ENCODE measurements at places on chromosomes 5 and 9.

DNA sequence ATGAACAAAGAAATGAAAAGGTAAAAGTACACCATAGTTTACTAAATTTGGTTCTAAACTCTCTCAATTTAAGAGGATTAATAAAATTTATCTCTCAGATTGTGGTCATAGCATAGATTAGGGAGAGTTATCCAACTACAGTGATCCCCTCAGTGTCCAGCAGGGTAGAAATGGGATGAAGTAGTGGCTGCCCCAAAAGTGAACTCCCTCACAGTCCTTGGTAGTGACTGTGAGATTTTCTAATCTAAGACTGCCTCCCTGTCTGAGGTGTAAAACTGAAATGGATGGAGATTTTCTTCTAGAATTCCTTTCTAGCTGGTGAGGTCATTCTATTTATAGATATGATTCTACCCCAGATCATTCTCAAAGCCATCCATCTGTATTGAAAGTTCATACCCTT lies 455.5 kb downstream of the ACTL7B start:
- H3K27ac ChIP-seq, result no peak overlapping the region
- DNase-seq, result no peak
- H3K36me3 ChIP-seq, result no peaks in the 10 kb centered on the region
- no peaks in the 10 kb centered on the region for H3K27me3 ChIP-seq

- H3K36me3 ChIP-seq, result no peaks in the 10 kb centered on the region
- H3K27me3 ChIP-seq, result no peaks in the 10 kb centered on the region
- no peaks in the 10 kb centered on the region for H3K4me1 ChIP-seq
- H3K27ac ChIP-seq, result no peak overlapping the region
Measured at GRCh38 chr9:37939575-37940095, 35.7 kb upstream of the SLC25A51 start.

GRCh38 chr5:35954175-35954574 lies 15.8 kb upstream of the CAPSL start:
- no peak overlapping the region for H3K27ac ChIP-seq
- no peak overlapping the region for H3K4me3 ChIP-seq
- DNase-seq, result peak; percentile 9
- H3K36me3 ChIP-seq, result no peaks in the 10 kb centered on the region
- H3K27me3 ChIP-seq, result peaks cover 35% of the 10 kb centered on the region
- no peaks in the 10 kb centered on the region for H3K4me1 ChIP-seq

- no peak overlapping the region for H3K27ac ChIP-seq
- no peaks in the 10 kb centered on the region for H3K27me3 ChIP-seq
- H3K4me3 ChIP-seq, result no peak overlapping the region
- no peaks in the 10 kb centered on the region for H3K36me3 ChIP-seq
Measured at GRCh38 chr5:125298258-125298657, 551.8 kb upstream of the ZNF608 start.

- H3K36me3 ChIP-seq, result no peaks in the 10 kb centered on the region
- no peak for DNase-seq
- no peak overlapping the region for H3K27ac ChIP-seq
- H3K27me3 ChIP-seq, result no peaks in the 10 kb centered on the region
- no peak overlapping the region for H3K4me3 ChIP-seq
Measured at GRCh38 chr9:124342776-124343485, 72.3 kb downstream of the PSMB7 start.

DNA sequence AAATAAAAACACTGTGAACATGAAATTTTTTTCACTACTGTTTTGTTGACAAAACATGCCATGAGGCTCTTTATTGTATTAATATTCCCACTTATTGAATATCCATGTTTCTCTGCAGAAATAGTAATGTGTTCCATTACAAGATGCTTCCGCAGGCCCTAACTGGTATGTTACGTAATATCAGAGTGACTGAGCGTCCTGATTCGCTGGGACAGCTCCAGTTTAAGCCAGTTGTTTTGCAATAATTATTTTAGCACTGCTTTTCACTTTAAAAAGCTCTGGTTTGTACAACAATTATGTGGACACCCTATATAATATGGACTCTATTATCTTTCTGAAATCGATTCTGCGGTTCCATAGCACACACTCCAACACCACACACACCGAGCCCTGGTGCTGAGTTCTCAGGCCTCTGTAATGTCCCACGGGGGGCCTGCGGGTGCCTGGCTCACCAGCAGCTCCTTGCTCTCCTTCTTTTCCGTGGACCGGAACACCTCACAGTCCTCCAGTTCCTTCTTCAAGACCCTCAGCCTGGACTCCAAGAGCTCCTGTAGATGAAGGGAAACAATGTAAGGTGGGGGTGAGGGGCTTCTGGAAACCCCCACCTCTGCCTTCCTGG lies 1.8 kb downstream of the TRIM7 start:
- no peak for DNase-seq
- H3K4me1 ChIP-seq, result peaks cover 31% of the 10 kb centered on the region
- no peak overlapping the region for H3K4me3 ChIP-seq
- H3K27me3 ChIP-seq, result peaks cover 53% of the 10 kb centered on the region

GRCh38 chr5:1375871-1376810 lies 31.2 kb upstream of the CLPTM1L start:
- peaks cover 4% of the 10 kb centered on the region for H3K27me3 ChIP-seq
- H3K4me3 ChIP-seq, result no peak overlapping the region
- H3K4me1 ChIP-seq, result peaks cover 3% of the 10 kb centered on the region
- no peak for DNase-seq

Measured in activated CD4-positive, alpha-beta T cell treated with anti-CD3 and anti-CD28 coated beads, Interleukin-2, amount 10 ng/mL, durations not matched to agents 7 days and 5 days (primary cell).